Right ventricle myocardium inferior (tissue), 1 donor: ENCODE measurements at places on chromosomes 12 and 14. TPM values are rescaled to one million over a fixed set of nuclear protein-coding genes. Genes with fewer than 3 reads are reported as not detected.

DNA sequence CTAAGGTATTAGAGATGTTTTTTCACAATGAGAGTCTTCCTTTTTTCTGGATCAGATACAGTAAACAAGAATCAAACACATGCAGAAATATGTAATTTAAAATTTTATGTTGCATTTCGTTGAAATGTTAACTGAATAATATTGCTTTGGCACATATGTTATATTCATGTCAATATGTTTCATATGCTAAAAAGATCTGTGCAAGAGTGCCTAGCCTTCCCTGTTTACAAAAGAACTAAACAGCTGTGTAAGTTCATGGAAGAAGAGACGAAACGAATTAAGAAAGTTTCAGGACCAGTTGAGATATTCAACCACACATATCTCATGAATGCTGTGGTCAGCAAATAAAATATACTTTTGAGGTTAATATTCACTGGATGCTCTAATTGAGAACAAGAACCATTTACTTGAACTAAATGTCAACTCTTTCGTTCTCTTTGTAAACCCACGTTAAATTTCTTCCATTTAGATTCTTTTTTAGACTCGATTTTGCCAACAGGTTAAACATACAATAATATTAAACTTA lies 289.5 kb downstream of the FOXG1 start:
- DNase-seq = no peak

DNA sequence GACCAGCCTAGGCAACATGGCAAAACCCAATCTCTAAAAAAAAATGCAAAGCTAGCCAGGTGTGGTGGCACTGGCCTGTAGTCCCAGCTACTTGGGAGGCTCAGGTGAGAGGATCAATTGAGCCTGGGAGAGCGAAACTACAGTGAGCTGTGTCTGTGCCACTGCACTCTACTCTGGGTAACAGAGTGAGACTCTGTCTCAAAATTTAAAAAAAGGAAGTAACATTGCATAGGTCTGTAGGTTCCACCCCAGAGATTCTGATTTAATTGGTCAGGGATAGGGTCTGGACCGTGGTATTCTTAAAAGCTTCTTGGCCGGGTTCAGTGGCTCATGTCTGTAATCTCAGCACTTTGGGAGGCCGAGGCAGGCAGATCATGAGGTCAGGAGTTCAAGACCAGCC lies 26.2 kb downstream of the ZC2HC1C start:
- no peak for DNase-seq

GRCh38 chr12:47747126-47747525 lies 11.6 kb downstream of the RAPGEF3 start:
- DNase-seq = no peak

- no peak for DNase-seq
Measured at GRCh38 chr12:76947304-76947703, 68.5 kb upstream of the CSRP2 start.

GRCh38 chr12:111428728-111429175 lies 23.0 kb downstream of the SH2B3 start:
- DNase-seq = peak; percentile 90

DNA sequence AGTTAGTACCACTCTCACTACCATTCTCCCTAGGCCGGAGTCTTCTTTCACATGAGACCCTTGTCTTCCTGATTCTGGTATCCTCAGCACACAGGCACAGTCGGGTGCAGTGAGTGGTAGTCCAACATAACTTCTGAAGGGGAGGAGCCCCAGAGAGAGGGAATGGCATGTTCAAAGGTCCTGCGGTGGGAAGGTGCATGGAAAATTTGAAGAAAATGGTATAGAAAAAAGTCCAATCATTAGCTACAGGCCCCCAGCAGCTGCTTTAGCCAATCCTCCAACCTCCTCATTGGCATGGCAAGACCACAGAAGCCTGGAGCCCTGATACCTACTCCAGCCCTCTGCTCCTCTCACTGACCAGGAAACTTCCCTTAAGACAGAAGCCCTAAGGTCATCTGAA lies 96.6 kb downstream of the ZFP36L1 start:
- DNase-seq = no peak

GRCh38 chr12:105547786-105548185 lies 217.3 kb downstream of the C12orf75 start:
- no peak for DNase-seq

GRCh38 chr14:24438223-24439097 lies 4.1 kb downstream of the SDR39U1 start:
- DNase-seq = no peak

GRCh38 chr14:60161196-60162107 lies 3.7 kb downstream of the DHRS7 start:
- DNase-seq = no peak

DNA sequence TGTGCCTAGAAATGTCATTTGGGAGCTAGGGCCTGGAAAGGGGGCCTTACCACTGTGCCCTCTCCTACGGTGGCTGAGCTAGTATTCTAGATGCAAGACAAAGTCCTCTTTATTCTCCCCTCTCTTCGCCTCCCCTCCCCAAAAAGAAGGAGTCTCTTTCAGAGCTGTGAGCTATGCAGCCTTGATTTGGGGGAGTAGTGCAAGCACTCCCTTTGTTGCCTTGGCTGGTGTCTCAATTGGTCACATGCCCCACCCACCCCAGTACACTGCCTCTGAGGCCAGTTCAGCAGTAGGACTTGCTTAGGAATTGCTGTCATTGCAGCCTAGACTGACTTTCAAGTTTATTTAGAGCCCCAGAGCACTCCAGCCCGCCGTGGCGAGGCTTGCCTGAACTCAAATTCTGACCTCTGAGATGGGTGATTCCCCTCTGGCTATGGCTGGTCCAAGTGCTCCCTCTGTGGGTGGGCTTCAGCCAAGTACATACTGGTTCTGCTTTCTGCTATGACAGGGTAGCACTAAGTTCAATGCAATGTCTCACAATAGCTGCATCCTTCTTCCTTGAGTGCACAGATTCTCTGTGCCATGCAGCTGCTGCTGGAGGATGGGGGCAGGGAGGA lies 37.0 kb upstream of the FBXO33 start:
- DNase-seq = peak; percentile 60

DNA sequence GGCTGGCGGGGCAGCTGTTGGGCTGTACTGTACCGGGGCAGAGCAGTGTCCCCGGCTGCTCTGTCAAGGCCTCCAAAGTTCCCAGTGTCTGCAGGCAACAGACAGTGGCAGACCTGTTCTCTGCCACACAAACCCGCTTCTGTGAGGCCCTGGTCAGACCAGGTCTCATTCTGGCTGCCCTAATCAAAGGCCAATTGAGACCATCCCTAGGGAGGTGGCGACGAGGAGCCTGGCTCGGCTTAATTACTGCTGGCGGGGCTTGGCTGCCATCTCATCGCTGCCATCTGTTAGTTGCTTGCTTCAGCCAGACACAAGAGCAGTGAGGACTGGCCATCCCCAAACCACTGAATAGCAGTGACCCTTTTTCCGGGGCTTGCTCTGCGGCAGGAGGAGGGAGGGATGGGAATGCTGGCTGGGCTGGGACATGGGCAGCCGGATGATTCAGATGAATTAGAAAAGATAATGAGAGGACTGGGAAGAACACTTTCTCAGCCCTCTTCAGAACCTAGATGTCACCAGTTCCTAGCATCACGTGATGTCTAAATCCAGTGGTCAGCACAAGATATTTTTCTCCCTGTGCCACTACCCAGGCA lies 24.5 kb downstream of the ERG28 start:
- no peak for DNase-seq

GRCh38 chr12:32874078-32874477 lies 22.5 kb downstream of the PKP2 start:
- DNase-seq = no peak

- DNase-seq = no peak
Measured at GRCh38 chr14:59997449-59997848, 77.5 kb downstream of the LRRC9 start.

PPP1R1A gene
- total RNA-seq = 239 TPM

PAPLN gene
- total RNA-seq = 2.5 TPM

TMTC1 gene
- total RNA-seq = 33.8 TPM

PPTC7 gene
- 99.2 TPM for total RNA-seq

ERO1A gene
- total RNA-seq = 15.3 TPM

PARPBP gene
- 0.54 TPM for total RNA-seq

SELPLG gene
- 4.9 TPM for total RNA-seq
